ENCODE measurements at places on chromosomes 16 and 17. TPM values are rescaled to one million over a fixed set of nuclear protein-coding genes. Genes with fewer than 3 reads are reported as not detected.

Gene KLHL10
- 0.06 TPM for polyA plus RNA-seq

Gene FOXN1
- polyA plus RNA-seq: not detected

Gene ZSCAN10
- polyA plus RNA-seq: not detected

Gene GUCY2D
- polyA plus RNA-seq: not detected

GRCh38 chr17:27907976-27908558, 14.9 kb upstream of the LYRM9 start:
- DNase-seq: no peak

GRCh38 chr16:87086575-87086974, 230.6 kb downstream of the C16orf95 start:
- no peak for DNase-seq

GRCh38 chr16:30104492-30104891, 8.5 kb upstream of the YPEL3 start:
- DNase-seq: no peak

GRCh38 chr17:546456-546855, 168.2 kb downstream of the VPS53 start:
- no peak for DNase-seq
